NCI-H1048 (cell line): ENCODE measurements at places on chromosomes 5 and 9.

- no peak for DNase-seq
Observed at GRCh38 chr9:74035786-74036185, 461.3 kb upstream of the RORB start.

- DNase-seq: no peak
Observed at GRCh38 chr5:115977988-115978387, 15.7 kb downstream of the LVRN start.

- no peak for DNase-seq
Observed at GRCh38 chr5:106312360-106312759, 1358.4 kb downstream of the EFNA5 start.

GRCh38 chr5:31023105-31023504 is 170.4 kb upstream of the CDH6 start:
- no peak for DNase-seq

DNA sequence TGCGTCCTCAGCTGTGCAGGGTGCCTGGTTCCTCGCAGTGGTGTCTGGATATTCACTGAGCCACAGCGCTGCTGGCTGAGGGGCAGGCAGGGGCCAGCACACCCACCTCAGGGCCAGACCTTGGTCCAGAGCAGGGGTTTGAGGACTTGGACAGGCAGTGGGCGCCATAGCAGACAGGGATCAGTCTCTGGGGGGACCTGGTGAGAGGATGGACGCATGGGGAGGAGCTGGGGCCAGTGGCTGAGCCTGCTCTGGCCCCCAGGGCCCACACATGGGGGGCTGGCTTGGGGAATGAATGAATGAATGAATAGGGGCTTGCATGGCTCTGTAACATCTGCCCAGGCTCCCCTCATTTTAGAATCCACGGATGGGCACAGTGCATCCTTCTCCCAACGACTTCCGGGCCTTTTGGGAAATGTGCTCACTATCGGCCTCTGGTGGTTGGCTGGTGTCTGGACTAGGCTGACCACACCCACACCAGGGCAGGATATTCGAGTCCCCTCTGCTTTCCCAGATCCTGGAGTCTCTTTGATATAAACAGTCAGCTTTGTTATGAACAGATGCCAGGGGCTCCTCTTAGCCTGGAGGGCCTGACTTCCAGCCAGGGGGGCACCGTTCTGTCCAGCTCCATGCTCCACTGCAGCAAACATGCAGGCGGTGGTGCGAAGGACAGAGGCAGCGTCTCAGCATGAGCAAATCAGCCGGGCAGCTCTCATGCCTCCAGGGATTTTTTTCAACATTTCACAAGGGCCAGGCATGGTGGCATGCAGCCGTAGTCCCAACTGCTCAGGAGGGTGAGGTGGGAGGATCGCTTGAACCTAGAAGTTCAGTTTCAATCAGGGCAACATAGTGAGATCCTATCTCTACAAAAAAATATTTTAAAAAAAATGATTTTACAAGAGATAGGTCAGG is 62.6 kb downstream of the NEK6 start:
- DNase-seq: no peak

GRCh38 chr5:84825606-84826005 is 440.9 kb upstream of the EDIL3 start:
- DNase-seq: no peak

DNA sequence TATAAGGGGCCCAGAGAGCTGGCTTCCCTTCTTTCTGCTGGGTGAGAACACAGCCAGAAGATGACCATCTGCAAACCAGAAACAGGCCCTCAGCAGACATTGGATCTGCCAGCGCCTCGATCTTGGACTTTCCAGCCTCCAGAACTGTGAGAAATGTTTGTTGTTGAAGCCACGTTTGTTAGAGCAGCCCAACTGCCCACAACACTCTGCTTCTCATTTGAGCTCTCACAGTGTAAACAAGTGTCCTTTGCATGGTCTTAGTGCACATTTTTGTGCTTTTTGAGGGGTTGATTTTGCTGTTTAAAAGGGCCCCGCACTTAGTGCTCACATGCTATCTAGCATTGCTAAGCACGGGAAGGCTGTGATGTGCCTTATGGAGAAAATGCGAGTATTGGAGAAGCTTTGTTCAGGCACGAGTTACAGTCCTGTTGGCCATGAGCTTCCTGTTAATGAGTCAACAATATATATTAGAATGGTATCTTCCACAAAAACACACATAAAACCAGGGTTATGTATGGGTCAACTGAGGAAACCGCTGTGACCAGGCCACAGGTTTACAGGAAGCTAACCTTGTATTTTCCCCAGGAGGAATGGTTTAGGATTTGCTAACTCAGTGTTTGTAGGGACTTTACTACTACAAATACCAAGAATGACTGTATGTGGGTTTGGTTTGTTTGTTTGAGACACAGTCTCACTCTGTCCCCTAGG is 11.9 kb downstream of the CMBL start:
- DNase-seq: no peak

DNA sequence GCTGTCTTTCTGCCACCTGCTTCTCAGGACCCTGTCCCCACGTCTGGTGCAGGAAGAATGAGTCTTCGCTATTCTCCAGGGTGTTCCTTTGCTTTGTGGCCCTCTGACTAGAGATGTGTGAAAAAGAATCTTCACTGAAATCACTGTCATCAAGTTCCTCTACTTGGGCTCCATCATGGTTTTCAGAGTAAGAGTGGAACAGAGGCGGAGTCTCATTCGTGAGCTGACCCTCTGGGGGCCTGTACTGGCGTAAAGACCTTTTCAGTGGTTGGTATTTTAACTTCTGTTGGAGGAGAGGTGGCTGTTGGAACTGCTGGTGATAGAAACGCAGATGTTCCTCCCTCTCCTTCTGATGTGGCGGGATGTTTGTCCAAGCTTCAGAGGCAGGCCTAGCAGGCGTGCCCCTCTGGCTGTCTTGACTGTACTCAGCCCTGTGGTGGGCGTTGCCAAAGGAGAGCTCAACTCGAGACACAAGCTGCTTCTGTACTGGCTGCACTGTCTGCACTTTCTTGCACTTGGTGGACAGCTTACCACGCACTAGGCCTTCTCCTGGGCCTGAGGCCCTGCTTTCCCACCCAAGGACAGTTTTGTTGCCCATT is 72.0 kb downstream of the KIF24 start:
- no peak for DNase-seq

DNA sequence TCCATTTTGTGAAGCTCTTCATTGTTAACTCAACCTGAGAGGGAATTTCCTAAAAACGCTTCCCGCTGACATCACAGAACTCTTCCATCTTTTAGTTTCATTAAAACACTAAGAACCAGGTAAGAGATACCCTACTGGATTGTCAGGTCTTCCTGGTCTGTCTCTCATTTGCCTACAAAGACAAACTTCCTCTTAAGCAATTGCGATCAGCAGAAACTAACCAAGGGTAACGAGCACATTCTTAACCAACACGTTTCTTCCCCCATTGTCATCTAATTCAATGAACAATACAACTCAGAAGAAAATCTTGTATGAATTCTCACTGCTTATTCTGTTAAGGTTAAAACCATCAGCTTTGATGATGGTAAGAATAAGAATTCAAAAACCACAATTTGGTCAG is 6.6 kb downstream of the FBXW11 start:
- DNase-seq: no peak

- DNase-seq: no peak
Observed at GRCh38 chr9:91502475-91502874, 78.8 kb upstream of the NFIL3 start.

DNA sequence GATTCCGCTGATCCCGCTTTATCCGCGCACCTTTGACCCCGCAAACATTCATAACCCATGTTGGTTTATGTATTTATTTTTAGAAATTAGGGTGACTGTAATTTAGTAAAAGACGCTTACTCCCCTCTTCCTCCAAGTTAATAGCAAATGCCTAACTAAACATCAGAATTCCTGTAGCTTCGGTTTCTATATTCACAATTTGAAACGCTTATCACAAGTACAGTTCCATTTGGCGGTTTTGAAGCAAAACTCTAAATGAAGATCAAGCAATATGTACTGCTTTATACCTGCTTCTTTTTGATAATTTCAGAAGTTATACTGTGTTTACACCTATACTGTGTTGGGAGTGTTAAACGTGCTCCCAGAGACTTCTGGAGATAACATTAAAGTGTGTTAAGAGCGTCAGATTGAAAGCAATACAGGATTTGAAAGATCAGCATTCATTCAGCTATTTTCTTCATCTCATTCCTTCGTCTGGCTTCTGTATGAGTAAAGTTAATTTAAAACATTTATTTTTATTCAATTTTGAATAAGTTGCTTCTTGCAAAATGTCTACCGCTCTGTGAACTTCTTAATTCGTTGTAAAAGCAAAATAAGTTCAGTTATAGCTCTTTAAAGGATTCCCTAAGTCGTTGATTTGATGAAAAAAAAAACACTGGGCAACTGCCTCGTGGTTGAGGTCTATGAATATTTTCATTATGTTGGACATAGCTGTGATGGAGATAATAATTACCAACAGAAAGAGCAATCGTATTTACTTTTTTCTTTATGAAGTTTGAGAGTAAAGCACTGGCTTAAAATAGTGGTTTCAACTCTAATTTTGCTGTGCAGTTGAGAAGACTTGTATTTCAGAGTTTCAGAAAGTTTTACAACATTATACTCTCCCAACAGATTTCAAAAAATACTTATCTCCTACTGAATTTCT is 2.5 kb downstream of the PRDM6 start:
- DNase-seq: no peak

- no peak for DNase-seq
Observed at GRCh38 chr5:155540000-155540595, 526.5 kb downstream of the KIF4B start.

DNA sequence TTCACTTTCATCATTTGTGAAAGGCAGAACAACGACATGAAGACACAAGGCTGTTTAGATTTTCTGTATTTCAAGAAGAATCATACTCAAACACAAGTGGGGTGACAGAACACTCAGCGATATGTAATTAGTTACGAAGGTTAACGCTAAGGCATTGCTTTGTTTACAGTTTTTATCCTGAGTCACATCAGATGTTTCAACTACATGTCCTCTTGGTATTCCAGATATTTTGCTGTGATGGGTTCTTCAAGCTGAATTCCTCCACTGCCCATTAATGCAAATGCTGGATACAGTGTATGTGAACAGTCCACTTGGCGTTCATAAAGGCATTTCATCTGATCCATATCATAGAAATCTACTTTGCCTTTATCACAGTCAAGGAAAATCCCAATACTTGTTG is 43.4 kb downstream of the TRIM36 start:
- DNase-seq: no peak

DNA sequence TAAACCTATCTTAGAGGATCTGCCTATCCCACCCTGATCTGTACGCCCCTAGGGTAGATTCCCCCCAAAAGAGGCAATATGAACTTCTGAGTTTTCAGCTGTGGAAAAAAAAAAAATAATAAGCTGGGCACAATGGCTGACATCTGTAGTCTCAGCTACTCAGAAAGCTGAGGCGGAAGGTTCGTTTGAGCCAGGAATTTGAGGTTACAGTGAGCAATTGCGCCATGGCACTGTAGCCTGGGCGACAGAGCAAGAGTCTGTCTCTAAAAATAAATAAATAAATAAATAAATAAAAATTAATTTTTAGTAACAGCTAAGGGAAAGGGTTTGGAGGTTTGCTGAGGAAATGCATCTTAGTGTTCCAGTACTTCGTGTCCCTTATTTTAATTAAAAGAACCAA is 21.1 kb upstream of the SLC28A3 start:
- no peak for DNase-seq

- no peak for DNase-seq
Observed at GRCh38 chr9:85859765-85860164, 81.2 kb upstream of the NAA35 start.
